ENCODE measurements at places on chromosomes 2 and 18. TPM values are rescaled to one million over a fixed set of nuclear protein-coding genes. Genes with fewer than 3 reads are reported as not detected.

REEP1 gene
- total RNA-seq = 1.8 TPM

FEV gene
- 2.9 TPM for total RNA-seq

DIPK1C gene
- not detected for total RNA-seq

MOCOS gene
- 6.8 TPM for total RNA-seq

GRCh38 chr2:171149986-171150693, 10.6 kb downstream of the TLK1 start:
- no peak overlapping the region for H3K4me3 ChIP-seq
- no peaks in the 10 kb centered on the region for H3K27me3 ChIP-seq

DNA sequence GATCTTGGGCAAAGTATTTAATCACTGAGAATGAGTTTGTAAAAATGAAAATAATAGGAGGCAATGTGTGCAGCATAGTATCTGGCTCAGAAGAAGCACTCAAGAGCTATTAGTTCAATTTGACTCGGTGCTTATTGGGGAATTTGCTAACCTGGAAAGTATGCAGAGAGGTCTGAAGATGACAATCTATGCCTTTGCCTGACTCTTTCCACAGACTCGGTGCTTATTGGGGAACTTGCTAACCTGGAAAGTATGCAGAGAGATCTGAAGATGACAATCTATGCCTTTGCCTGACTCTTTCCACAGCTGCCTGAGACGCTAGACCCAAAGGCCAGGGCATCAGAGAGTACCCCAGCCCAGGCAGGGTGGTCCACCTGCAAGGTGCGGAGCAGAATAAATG, 12.2 kb upstream of the SH3BP4 start:
- DNase-seq = no peak
- H3K4me1 ChIP-seq = no peaks in the 10 kb centered on the region
- H3K27ac ChIP-seq = no peak overlapping the region
- H3K36me3 ChIP-seq = no peaks in the 10 kb centered on the region

DNA sequence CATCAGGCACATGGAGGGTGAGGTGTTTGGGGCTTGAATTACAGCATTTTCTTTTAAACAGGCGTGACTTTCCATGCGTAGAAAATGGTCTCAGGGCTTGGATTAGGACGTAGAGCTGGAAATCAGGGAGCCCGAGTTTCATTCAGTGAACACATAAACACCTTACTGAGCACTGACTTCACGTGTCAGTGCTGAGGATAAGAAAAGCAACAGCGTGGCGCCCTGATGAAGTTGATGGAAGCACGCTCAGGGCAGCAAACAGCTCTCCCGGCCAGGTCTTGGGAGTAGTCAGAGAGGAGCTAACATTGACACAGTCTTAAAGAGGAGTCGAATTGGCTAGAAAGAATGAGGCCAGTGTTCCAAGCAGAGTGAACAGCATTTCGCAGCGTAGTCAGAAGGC, 110.7 kb downstream of the LYPD1 start:
- no peaks in the 10 kb centered on the region for H3K36me3 ChIP-seq
- no peak for DNase-seq
